ENCODE measurements at places on chromosomes 1 and 21.

DNA sequence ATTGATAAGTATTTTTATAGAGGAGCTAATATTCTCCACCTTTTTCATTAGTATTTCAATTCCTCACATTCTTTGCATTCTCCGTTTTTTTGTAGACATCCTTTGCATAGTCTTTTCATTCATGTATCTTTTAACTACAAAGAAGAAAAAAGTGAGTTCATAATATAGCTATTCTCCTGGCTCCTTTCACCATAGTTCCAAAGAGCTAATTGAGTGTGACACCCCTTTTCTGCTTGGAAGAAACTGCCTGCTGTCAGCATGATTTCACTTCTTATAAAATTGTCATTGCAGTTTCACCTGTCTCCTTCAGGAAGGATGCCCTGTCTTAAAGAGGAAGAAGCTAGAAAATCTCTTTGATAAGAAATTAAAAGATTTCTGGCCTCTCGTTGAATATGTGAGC, 991.1 kb downstream of the KCNT2 start:
- DNase-seq: no peak

DNA sequence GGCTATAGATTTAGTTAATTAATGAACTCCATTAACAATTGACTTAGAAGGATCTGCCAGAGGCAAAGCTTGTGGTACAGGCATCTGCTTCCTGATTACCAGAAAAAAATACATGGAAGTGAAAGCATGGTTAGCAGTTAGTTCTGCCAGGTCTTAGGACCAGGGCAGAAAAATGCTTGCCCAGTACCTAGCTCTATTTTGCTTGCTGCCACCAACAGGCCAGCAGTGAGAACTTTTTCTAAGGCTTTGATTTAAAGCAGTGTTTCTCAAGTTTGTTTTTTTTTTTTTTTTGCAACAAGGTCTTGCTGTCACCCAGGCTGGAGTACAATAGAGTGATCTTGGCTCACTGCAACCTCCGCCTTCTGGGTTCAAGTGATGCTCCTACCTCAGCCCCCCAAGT, 16.4 kb upstream of the MTF1 start:
- no peak for DNase-seq

- no peak for DNase-seq
Observed at GRCh38 chr21:42142627-42143026, 71.5 kb downstream of the UMODL1 start.

- no peak for DNase-seq
Observed at GRCh38 chr1:53946252-53947171, at the start of gene LRRC42. Gene LRRC42 (plus strand): TSS chr1:53946350. CDS start chr1:53952000, 5,650 bp downstream.

DNA sequence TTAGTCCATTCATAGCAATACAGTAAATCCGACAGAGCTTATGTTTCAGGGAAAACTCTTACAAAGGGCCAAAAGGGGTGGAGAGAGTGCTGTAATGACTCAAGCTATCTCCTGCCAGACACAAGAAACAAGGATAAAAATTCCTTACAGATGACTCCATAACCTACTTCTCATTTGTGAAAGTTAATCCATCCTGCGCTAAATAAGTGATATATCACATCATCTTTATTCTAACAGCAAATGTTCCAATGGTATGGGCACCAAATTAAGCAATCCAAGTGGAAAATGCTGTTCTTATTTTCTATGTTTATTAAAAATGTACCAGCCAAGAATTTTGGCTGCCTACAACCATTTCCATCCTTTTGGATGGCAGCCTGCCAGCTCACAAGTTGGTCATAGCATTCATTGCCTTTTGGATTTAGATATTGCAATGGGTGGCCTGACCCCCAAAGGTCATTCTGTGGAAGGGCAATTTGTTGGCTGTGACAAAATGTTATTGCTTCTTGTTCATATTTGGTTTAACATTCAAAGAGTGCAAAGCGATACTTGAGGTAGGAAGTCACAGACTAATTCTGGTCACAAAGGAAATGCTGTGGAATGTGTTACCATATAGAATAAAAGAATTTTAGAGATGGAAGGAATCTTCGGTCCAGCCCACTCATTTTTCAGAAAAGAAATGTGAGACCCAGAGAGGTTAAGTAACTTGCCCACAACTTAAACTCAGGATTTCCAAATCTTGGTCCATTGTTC, 2.8 kb upstream of the ENAH start:
- DNase-seq: peak; percentile 80

DNA sequence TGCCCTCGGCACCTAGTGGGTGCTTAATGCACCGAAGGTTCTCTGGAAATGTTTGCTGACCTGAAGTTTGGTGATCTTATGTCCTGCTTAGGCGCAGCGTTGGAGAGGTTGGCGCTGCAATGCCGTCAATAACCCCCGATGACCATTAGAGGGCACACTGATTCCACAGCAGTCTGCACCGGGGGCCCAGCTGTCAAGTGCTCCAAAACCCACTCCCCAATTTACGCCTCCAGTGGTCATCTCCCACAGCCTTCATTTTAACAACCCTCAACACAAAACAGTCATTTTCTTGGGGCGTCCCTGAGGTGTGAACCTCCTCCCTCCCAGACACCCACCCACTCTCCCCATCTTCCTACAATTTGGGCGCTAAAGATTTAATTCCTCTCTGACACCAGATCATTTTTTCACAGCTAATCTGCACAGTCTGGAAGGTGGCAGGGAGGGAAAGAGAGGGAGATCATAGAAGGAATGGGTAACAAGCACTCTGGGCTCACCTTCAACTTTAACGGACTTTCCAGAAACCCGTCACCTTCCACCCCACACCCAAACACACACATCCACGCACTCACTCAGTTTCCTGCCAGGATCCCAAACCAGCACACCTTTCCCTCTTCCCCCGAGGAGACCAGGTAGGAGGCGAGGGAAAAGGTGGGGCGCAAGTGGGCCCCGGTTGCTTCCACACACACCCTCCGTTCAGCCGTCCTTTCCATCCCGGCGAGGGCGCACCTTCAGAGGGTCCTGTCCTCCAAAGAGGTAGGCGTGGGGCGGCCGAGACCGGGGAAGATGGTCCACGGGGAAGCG, 570 bp upstream of the NPR1 start:
- DNase-seq: peak; percentile 63

DNA sequence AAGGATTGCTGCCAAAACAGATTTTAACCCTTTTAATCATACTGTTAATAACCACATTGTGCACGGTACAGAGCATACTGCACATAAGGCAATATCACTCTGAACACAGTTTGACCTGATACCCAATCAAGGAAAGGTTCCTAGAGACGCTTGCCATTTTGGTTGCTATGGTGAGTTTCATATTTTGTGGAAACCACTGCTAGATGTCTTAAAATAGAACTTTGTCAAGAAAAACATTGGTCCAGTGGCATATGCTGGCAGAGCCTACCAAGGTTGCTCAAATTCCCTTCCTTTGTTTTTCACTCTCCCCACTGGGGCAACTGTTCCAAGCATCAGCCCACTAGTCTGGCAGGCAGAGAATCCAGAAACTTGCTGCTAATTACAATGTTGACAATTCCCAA, 114.8 kb upstream of the DPYD start:
- no peak for DNase-seq

DNA sequence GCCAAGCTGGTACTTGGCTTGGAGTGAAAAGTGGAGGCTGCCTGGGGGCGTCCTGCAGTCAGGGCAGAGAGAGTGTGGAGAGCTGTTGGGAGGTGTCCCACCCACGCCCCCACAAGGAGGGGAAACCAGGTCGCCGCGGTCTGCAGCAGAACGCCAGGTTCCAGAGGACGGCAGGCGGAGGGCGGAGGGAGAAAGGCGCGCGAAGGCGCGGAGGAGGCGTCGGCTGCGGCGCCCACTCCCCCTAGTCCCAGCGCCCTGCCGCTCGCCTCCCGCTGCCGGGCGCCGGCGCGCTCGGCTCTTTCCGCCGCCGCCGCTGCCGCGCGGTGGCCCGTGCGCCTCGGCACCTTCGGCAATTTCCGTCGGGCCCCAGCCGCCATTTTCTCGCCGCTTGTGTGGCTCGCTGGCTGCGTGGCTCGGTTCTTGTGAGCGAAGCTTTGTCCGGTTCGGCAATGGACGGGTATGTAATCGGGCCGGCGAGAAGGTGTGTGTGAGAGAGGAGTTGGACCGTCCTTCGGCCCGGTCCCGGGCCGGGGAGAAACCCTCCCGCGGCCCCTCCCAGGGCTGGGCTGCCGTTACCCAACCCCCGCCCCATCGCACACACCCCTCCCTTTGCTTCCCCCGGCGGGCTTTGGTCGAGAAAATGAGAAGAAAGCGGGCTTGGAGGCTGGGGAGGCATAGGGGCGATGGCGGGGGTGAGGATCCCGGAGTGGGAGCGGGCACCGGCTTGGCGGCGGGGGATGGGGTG, at the start of gene PTBP2:
TSS of gene PTBP2 (plus strand) at position 369 of the 745 bp plus-strand sequence. CDS start at position 450, 81 bp downstream.
- DNase-seq: peak; percentile 92

- DNase-seq: no peak
Observed at GRCh38 chr21:26914557-26914956, 52.3 kb downstream of the ADAMTS5 start.

DNA sequence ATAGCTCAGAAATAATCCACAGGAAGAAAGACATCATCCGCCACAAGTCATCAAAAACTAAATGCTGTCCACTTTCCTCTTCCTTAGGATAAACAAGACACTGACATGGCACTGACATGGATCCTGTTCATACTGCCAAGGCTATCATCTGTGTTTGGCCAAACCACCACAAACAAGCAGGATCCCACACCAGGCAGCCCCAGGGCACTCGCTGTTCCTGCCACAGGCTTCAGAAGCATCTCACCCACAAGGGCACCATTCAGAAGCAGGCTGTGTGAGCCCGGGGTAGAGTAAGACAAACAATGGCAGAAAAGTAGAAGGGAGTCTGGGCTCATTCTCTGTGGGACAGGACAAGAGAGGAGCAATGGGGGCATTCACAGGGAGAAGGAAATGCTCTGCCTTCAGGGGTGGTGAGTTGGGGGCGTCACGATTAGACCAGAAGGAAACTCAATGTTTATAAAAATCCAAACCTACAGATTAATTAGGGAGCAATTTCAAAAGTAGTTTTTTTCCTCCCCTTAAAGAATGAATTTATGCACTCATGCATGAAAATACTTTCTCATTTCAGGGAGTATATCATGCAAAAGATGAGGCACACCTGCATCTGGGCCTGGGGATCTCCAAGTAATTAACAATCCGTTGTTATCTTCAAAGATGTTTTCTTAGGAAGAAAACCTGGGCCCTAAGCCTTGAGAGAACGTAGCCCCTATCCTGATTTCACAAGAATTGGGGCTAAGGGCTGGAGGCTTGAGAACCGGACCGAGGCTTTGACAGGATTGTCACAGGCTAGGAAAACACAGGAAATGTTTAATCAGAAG, 43.3 kb upstream of the ATP1A1 start:
- no peak for DNase-seq

DNA sequence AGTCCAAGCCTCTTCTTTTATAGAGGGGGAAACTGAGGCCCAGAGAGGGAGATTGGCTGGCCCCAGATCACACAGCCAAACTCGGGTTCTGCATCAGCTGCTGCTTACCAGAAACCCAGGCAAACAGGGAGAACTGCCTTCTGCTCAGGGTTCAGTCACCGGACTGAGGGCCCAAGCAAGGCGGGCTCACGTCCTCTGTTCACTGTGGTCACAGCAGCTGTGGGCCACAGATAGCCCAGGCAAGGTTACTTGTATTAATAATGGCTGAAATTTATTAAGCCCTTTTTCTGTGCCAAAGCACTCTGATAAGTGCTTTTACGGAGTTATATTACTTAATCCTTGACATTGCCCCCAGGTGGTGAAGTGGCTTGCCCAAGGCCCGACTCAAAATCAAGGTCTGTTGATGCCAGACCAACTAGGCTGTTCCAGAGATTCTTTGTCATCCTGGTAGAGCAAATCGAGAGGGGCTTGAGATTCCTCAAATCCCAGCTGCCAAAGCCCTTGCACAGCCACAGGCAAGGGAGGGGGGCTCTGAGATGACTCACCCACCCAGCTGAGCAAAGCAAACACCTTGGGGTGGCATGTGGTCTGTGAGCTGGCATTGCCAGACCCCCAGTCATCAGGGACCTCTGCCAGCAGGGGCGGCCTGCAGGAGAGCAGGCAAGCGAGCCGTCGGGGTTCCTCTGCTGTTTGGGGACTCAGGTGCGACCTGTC, 36.5 kb downstream of the EPHB2 start:
- DNase-seq: no peak

DNA sequence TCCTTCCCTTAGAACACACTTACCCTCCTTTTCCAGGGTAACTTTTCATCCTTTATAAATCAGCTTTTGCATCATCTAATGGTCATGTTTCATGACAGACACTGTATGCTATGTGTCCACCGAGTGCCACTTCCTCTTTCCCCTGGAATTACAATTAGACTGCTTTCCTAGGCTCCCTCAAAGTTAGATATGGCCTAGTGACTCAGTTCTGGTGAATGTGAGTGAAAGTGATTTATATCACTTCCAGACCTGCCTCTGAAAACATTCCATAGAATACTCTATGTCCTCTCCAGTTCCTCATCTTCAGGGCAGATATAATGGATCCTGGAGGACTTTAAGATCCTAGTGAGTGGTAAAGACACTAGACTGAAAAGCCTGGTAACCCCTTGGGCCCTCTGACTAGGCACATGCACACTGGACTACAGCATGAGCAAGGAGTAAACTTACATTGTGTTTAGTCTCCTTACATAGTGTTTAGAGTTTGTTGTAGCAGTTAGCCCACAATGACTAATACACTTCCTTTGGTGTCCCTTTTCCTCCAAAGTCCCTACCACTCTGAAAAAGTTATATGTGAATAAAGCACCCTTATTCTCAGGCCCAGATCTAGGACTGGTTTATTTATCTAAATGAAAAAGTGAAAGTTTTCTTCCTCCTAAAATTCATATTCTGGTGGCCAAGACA, 59.3 kb downstream of the GPR88 start:
- no peak for DNase-seq

GRCh38 chr1:84853741-84854721, 39.0 kb downstream of the LPAR3 start:
- DNase-seq: no peak

GRCh38 chr1:157369808-157370521, 182.3 kb downstream of the FCRL5 start:
- DNase-seq: peak; percentile 34

DNA sequence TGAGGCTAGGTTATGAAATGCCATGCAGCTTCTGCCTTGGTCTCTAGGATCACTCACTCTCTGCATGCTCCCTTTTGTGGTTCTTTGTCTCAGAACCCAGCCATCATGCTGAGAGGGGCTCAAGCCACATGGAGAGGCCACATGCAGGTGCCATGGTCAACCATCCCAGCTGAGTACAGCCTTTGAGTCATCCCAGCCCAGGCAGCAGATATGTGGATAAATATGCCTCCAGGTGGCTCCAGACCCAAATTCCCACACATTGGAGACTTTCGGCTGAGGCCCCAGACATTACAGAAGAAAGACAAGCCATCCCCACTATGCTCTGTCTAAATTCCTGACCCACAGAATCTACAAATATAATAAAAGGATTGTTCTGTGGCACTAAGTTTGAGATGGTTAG, 102.0 kb downstream of the LHX9 start:
- DNase-seq: no peak
